ENCODE measurements at places on chromosomes 2 and 18.

DNA sequence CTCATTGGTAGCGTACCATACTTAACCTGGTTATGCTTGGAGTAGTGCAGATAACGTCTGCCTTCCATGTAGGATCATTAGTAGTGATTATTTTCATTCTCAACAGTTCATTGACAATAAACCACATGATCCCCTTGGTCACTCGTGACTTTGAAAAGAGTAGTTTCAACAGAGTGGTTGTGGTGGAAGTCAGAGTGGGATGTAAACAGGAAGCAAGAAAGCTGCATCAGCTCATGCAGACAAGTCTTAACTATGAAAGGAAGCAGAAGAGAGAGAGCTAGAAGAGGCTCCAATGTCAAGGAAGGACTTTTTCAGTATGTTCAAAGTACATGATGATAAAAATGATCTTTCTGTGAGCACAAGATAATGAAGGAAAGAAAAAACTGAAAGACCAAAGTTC is 287.4 kb downstream of the MBD2 start:
- DNase-seq: no peak

- no peak for DNase-seq
Measured at GRCh38 chr2:64101141-64101591, 43.1 kb downstream of the PELI1 start.

GRCh38 chr2:134975281-134976009 is 56.8 kb downstream of the CCNT2 start:
- DNase-seq: no peak

GRCh38 chr2:172826522-172826921 is 90.9 kb downstream of the RAPGEF4 start:
- no peak for DNase-seq

GRCh38 chr18:23542461-23542860 is 39.1 kb downstream of the RMC1 start:
- DNase-seq: no peak

DNA sequence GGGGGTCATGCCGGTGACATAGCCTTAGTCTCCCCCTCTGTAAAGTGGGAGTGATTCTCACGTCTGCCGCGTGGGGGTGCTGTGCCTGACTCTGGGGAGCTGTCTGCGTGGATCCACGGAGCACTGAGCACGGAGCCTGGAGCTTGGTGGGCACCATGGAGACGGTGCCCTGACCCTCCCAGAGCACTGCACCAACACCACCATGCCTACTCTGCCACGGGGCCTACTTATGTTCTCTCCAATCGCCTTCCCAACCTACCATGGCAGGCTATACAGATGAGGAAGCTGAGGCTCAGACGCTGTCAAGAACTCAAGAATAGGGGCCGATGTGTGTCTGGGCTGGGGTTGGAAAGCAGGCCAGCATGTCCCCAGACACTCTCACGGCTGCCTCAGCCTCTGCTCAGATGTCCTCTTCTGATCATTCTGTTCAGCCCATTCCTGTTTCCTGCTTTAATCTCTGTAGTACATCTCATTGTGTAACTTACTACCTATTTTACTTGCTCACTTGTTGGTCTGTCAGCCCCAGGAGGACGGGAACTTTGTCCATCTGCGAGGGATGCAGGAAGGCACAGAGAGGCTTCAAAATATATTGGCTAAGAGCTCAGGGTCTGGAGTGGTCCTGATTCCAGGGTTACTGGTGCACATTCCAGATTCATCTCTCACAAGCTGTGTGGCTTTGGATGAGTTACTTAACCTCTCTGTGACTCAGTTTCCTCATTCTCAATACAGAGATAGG is 168.1 kb upstream of the HS6ST1 start:
- no peak for DNase-seq

DNA sequence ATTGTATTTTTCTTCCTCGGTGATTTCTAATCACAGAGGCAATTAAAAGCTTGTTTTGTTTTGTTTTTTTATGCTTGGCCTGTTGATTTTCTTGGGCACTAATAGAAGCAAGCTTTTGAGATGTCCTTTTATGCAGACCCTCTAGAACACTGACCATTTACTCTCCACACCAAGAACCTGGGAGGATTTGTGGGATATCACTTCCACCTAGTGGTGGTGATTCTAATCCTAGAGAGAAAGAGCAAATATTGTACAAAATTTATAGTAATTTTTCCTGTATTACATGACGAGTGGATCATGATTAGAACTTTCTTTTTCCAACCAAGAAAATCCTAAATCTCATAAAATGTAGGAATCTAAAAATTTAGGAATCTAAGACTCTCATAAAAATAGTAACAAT is 23.4 kb downstream of the NEMP2 start:
- no peak for DNase-seq

- no peak for DNase-seq
Measured at GRCh38 chr2:11833601-11834000, 87.2 kb downstream of the LPIN1 start.

DNA sequence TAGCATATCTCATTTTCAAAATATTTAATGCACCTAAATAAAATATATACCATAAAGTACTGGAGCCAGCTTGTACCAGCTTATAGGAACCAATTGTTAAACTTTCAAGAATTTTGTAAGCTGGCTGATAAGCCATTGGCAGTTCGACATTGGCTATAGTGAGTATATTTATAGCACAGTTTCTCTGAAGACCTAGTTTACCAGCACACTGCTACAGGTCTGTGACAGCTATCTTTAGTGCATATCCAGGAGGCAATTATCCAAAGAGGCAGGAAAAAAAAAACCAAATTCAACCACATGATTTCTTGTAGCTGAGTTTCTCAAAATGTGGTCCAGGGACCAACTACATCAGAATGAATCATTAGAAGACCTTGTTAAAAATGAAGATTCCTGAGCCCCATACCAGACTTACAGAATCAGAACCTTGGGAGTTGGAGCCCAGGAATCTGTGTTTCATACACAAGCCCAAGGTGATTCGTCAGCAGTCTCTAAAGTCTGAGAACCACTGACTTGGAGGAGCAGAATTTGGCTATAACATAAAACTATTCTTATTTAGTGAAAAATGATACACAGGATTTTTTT is 279.0 kb upstream of the NRP2 start:
- DNase-seq: no peak

- no peak for DNase-seq
Measured at GRCh38 chr2:201327678-201328077, 29.5 kb downstream of the FLACC1 start.

DNA sequence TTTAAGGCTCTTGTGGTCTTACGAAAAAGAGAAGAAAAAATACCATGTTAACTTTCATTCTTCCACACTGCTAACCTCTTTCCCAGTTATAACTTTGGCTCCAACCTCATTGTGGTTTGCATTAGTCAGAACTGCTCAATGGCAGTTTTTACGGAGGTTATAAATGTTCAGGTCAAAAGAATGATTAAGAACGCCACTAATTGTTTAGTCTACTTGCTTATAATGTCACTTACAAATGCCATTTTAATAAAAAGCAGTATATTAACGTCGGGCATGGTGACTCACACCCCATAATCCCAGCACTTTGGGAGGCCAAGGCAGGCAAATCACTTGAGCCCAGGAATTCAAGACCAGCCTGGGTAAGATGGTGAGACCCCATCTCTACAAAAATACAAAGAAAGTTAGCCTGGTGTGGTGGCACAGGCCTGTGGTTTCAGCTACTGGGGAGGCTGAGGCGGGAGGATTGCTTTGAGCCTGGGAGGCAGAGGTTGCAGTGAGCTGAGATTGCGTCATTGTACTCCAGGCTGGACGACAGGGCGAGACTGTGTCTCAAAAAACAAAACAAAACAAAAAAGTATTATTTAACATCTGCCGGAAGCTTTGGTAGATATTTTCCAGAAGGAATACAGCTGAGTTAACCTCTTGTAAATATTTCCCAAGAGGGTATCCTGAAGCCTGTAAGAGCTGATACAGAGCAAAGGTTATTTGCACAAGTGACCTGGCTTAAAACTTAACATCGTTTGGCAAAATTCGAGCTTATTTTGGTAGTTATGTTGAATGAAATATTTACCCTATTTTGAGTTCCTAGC is 5.1 kb downstream of the AGPS start:
- DNase-seq: no peak

- no peak for DNase-seq
Measured at GRCh38 chr2:36060133-36060532, 295.4 kb upstream of the CRIM1 start.
